Epithelial cell of alveolus of lung (primary cell): ENCODE measurements at places on chromosomes 4 and X. TPM values are rescaled to one million over a fixed set of nuclear protein-coding genes. Genes with fewer than 3 reads are reported as not detected.

Gene P2RY8
- total RNA-seq: not detected in 2 replicates

Gene INTU
- 2.6 and 3.0 TPM in 2 replicates for total RNA-seq

Gene HTRA3
- 10.3 and 79.3 TPM in 2 replicates for total RNA-seq

Gene OTUD6A
- not detected in 2 replicates for total RNA-seq

Gene JCHAIN
- 1.3 TPM in 1 of 2 replicates, not detected in the other for total RNA-seq

Gene KCND1
- 1.8 and 2.4 TPM in 2 replicates for total RNA-seq

Gene FGB
- total RNA-seq: not detected in 2 replicates
